ENCODE measurements at places on chromosomes 16 and 17. TPM values are rescaled to one million over a fixed set of nuclear protein-coding genes. Genes with fewer than 3 reads are reported as not detected.

- H3K27me3 ChIP-seq, result peaks cover 1% of the 10 kb centered on the region
- peak overlapping the region; percentile 40 for H3K4me3 ChIP-seq
- no peaks in the 10 kb centered on the region for H3K4me1 ChIP-seq
These were observed 25.6 kb upstream of the DOC2B start for GRCh38 chr17:206941-207560.

The ZNF23 gene
- total RNA-seq, result 10.2 TPM

- DNase-seq, result no peak
- no peaks in the 10 kb centered on the region for H3K36me3 ChIP-seq
- peaks cover 5% of the 10 kb centered on the region for H3K4me1 ChIP-seq
- H3K27ac ChIP-seq, result no peak overlapping the region
- H3K27me3 ChIP-seq, result no peaks in the 10 kb centered on the region
These were observed 84.9 kb upstream of the GNG13 start for GRCh38 chr16:885391-885790.

The SBK1 gene
- total RNA-seq, result 77.4 TPM

The FBXL16 gene
- 10.3 TPM for total RNA-seq

The MT1M gene
- total RNA-seq, result not detected

GRCh38 chr17:48335146-48335784 lies 94.7 kb downstream of the SKAP1 start:
- no peaks in the 10 kb centered on the region for H3K27me3 ChIP-seq
- DNase-seq, result no peak
- H3K4me1 ChIP-seq, result no peaks in the 10 kb centered on the region
- H3K36me3 ChIP-seq, result no peaks in the 10 kb centered on the region

- no peak overlapping the region for H3K4me3 ChIP-seq
- H3K27ac ChIP-seq, result no peak overlapping the region
- H3K27me3 ChIP-seq, result no peaks in the 10 kb centered on the region
- no peak for DNase-seq
- no peaks in the 10 kb centered on the region for H3K4me1 ChIP-seq
These were observed 390 bp upstream of the UNC13D start for GRCh38 chr17:75844530-75845057.

DNA sequence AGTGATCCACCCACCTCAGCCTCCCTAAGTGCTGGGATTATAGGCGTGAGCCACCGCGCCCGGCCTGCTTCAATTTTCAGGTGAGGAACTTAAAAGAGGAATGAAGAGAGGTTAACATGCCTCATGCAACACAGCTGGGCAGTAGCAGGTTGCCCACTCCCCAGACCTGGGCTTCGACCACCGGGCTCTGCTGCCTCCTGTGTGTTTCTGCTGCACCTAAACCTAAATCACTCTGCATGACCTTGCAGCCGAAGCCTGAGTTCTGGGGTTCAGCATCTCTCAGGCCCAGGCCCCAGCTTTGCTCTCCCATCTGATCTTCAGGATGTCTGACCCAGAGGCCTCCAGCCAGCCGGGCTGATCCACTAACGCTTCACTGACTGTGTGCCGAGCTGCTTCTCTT lies 112.6 kb downstream of the OR1D5 start:
- H3K27ac ChIP-seq, result no peak overlapping the region
- H3K4me3 ChIP-seq, result no peak overlapping the region
- no peaks in the 10 kb centered on the region for H3K27me3 ChIP-seq

The HP gene
- not detected for total RNA-seq

- H3K36me3 ChIP-seq, result no peaks in the 10 kb centered on the region
- H3K27ac ChIP-seq, result no peak overlapping the region
- no peak for DNase-seq
- H3K4me1 ChIP-seq, result no peaks in the 10 kb centered on the region
These were observed 30.4 kb downstream of the AP2B1 start for GRCh38 chr17:35617505-35617904.

The IRF8 gene
- 0.96 TPM for total RNA-seq

GRCh38 chr17:74466828-74467184 lies 372 bp downstream of the CD300A start:
- H3K4me3 ChIP-seq, result peak overlapping the region; percentile 68
- DNase-seq, result no peak
- peaks cover 25% of the 10 kb centered on the region for H3K27me3 ChIP-seq
- H3K4me1 ChIP-seq, result peaks cover 3% of the 10 kb centered on the region
- no peak overlapping the region for H3K27ac ChIP-seq

The ADAD2 gene
- 1.6 TPM for total RNA-seq

- no peak overlapping the region for H3K4me3 ChIP-seq
- no peaks in the 10 kb centered on the region for H3K27me3 ChIP-seq
- H3K4me1 ChIP-seq, result no peaks in the 10 kb centered on the region
- H3K27ac ChIP-seq, result no peak overlapping the region
- H3K36me3 ChIP-seq, result no peaks in the 10 kb centered on the region
- no peak for DNase-seq
These were observed 67.5 kb downstream of the GNAO1 start for GRCh38 chr16:56258508-56259424.

DNA sequence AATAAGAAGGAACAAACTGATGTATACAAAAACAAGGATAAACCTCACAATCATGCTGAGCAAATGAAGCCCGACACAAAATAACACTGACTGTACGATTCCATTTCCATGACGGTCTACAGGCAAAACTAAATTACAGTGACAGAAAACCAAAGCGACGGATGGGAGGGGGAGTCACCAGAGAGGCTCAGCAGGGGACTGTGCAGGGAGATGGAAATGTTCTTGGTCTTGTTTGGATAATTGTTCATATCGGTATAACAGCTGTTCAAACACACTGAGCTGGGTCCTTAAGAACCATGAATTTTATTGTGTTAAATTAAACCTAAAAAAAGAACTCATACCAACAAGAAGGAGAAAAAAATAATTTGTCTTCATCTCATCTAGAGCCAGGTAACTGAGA lies 97.8 kb downstream of the NXN start:
- no peak overlapping the region for H3K4me3 ChIP-seq
- H3K4me1 ChIP-seq, result peaks cover 3% of the 10 kb centered on the region
- no peak for DNase-seq
- H3K36me3 ChIP-seq, result no peaks in the 10 kb centered on the region

DNA sequence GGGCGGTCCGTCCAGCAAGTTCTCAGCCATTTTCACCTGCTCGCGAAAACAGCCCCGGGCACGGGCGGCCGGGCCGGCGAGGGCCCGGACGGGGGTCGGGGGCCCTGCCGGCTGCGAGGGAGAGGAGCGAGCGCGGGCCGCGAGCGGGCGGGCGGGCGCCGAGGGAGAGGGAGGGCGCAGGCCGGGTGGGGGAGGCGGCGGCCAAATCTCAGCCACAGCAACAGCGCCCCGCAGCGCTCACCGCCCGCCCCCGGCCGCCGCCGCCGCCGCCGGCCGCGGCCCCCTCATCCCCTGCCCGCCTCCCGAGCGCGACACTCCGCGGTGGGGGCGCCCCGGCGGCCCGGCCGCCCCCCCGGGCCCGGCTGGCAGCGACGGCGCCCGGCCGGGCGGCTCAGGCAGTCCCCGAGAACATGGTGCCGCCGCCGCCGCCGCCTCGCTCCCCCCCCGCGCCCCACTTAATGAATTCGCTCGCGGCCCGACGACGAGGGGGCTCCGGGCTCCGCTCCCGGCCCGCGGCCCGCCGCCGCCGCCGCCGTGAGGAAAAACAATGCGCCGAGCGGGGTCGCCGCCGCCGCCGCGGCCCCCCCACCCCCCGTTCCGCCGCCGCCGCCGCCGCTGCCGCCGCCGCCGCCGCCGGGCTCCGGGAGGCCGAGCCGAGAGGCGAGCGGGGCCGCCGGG lies 487 bp downstream of the CREBBP start:
- H3K4me3 ChIP-seq, result peak overlapping the region; percentile 78
- H3K36me3 ChIP-seq, result no peaks in the 10 kb centered on the region
- H3K4me1 ChIP-seq, result peaks cover 13% of the 10 kb centered on the region
- H3K27ac ChIP-seq, result no peak overlapping the region

The SLFN5 gene
- 2.6 TPM for total RNA-seq

DNA sequence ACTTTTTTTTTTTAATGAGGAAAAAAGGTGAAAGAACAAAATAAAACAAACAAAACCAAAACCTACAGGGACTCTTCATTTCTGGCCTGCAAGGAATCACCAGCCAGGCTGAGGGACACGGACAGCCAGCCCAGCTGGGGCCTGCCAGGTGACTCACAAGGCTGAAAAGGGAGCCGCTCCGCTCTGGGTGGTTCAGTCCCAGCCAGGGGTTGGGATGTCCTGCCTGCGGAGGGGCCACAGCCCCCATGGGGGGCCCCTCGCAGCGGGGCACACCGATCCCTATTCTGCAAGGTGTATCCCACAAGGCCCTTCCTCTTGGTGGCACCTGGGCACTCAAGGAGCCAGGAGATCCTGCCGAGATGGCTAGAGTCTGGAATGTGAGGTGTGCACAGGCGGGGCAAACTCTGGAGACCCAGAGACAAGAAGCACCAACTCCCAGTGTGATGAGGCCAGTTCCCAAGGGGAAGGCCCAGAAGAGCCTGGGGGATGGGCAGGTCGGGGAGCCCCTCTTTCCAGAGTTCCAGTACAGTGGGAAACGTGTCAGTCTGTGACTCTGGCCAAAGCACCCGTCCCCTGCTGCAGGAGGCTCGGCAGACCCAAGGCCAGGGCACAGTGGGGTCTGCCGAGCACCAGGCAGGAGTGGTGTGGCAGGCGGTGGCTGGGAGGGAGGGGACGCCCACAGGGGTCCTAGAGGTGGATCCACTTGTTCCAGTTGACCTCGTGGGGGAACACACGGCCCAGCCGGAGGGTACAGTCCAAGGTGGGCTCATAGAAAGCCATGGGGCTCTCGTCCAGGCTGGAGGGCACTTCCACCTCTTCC lies 58.9 kb downstream of the IL21R start:
- no peak overlapping the region for H3K27ac ChIP-seq
- no peak for DNase-seq

GRCh38 chr17:13378361-13378760 lies 223.4 kb downstream of the HS3ST3A1 start:
- H3K27me3 ChIP-seq, result no peaks in the 10 kb centered on the region
- H3K36me3 ChIP-seq, result no peaks in the 10 kb centered on the region
- no peak for DNase-seq
- H3K4me1 ChIP-seq, result no peaks in the 10 kb centered on the region

The NUDT7 gene
- total RNA-seq, result 8.8 TPM

GRCh38 chr17:10114931-10115535 lies 83.4 kb downstream of the GAS7 start:
- H3K27me3 ChIP-seq, result no peaks in the 10 kb centered on the region
- H3K36me3 ChIP-seq, result no peaks in the 10 kb centered on the region
- no peak for DNase-seq

- H3K36me3 ChIP-seq, result peaks cover 23% of the 10 kb centered on the region
- peaks cover 5% of the 10 kb centered on the region for H3K4me1 ChIP-seq
- no peak for DNase-seq
- H3K27ac ChIP-seq, result no peak overlapping the region
These were observed 2.8 kb downstream of the ATXN1L start for GRCh38 chr16:71848622-71849021.

Data from H1 (cell line).